ENCODE measurements at places on chromosomes 11 and 22. TPM values are rescaled to one million over a fixed set of nuclear protein-coding genes. Genes with fewer than 3 reads are reported as not detected.

The GLB1L2 gene
- 4.0 TPM for polyA plus RNA-seq

The PIH1D2 gene
- 12.2 TPM for polyA plus RNA-seq

The MRGPRX3 gene
- polyA plus RNA-seq, result not detected

The TECTA gene
- 2.6 TPM for polyA plus RNA-seq

The OR8B12 gene
- polyA plus RNA-seq, result not detected

The TEX54 gene
- polyA plus RNA-seq, result not detected

The ALDH3B1 gene
- not detected for polyA plus RNA-seq

The OR52A1 gene
- not detected for polyA plus RNA-seq

The SNRPD3 gene
- 185 TPM for polyA plus RNA-seq

The CCDC116 gene
- polyA plus RNA-seq, result 0.28 TPM

Measured in neural cell (in vitro differentiated cells).